ENCODE measurements at places on chromosomes 2 and 18.

- H3K27ac ChIP-seq: no peak overlapping the region
- peaks cover 6% of the 10 kb centered on the region for H3K36me3 ChIP-seq
- H3K27me3 ChIP-seq: no peaks in the 10 kb centered on the region
- H3K4me1 ChIP-seq: no peaks in the 10 kb centered on the region
Observed at GRCh38 chr2:39281391-39281790, 37.6 kb upstream of the CDKL4 start.

DNA sequence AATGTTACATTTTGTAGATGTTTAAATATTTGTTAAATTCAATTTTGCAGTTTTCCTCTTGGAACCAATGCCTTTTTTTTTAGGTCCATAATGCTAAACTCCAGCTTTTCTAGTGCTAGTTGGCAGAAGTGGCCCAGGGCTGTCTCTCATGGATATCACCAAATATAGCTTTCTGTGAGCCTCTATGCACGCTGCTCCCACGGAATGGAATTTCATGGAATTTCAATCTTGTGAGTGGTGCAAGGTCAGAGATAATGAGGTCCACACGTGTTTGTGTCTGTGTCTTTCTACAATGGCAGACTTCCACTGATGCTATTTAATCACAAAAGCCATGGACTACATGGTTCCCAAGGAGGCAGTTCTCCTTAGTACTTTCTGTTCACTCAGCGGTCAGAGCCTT lies 191.5 kb upstream of the PARD3B start:
- no peak overlapping the region for H3K4me3 ChIP-seq
- no peak for DNase-seq
- no peaks in the 10 kb centered on the region for H3K36me3 ChIP-seq

DNA sequence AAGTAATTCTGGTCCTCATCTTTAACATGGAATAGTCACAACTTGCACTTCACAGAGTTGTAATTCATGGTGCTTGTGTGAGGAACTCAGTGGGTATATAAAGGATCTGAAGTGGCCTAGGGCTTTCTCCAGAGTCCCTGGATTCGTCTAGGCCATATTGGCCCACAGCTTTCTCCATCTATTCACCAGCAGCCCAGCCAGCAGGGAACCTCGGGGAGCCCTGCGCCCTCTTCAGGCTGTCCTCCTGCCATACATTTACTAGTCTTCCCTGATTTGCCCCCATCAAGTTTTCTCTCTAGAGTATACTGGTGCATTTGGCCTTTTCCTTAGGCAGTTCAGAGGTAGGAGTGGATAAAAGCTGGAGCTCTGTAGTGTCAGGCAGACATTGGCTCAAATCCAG lies 278.3 kb downstream of the MYCN start:
- no peaks in the 10 kb centered on the region for H3K36me3 ChIP-seq
- H3K4me3 ChIP-seq: no peak overlapping the region
- no peak for DNase-seq
- no peaks in the 10 kb centered on the region for H3K27me3 ChIP-seq
- H3K4me1 ChIP-seq: no peaks in the 10 kb centered on the region

- H3K27me3 ChIP-seq: no peaks in the 10 kb centered on the region
- no peak for DNase-seq
- H3K4me1 ChIP-seq: no peaks in the 10 kb centered on the region
- H3K4me3 ChIP-seq: no peak overlapping the region
- H3K27ac ChIP-seq: no peak overlapping the region
Observed at GRCh38 chr2:229514273-229514895, 200.0 kb downstream of the DNER start.

DNA sequence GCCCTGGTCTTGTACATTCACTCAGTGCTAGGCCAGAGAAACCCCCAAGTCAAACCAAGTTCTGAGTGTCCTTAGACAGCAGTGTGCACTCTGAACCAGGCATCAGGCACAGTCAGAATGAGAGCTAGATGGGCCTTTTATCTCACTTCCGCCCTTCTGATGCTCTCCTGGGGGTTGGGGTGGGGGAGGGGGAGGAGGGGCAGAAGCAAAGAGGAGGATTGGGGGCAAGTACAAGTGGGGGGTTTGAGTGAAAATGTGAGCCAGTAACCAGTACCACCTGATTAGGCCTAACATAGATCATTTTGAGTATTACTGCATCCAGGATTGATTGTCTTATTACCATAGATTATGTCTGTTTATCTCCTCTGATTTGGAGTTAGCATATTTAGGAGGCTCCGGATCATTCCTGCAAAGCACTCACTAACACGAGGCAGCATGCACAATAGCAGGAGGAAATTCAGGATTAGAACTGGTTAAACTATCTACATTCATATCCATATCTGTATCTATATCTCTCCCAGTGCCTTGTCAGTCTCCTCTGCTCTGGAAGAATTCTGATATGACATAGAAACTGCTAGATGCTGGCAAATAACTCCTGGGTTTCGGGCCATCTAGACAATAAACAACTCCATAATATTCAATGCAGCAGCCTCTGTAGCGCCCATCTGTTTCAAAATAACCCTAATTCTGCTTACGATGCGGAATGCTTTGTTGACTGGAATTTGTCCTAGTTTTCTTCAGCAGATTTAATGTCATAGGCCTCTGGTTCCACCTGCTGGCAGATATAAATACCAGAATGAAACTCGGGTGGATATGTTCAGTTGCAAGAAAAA lies 149.1 kb downstream of the RHBDD1 start:
- H3K4me1 ChIP-seq: no peaks in the 10 kb centered on the region
- no peak overlapping the region for H3K4me3 ChIP-seq
- no peaks in the 10 kb centered on the region for H3K27me3 ChIP-seq
- peak; percentile 37 for DNase-seq

GRCh38 chr2:23273786-23274185 lies 111.2 kb upstream of the KLHL29 start:
- no peaks in the 10 kb centered on the region for H3K36me3 ChIP-seq
- no peak for DNase-seq
- no peak overlapping the region for H3K4me3 ChIP-seq
- H3K27ac ChIP-seq: no peak overlapping the region
- H3K4me1 ChIP-seq: no peaks in the 10 kb centered on the region
- no peaks in the 10 kb centered on the region for H3K27me3 ChIP-seq

DNA sequence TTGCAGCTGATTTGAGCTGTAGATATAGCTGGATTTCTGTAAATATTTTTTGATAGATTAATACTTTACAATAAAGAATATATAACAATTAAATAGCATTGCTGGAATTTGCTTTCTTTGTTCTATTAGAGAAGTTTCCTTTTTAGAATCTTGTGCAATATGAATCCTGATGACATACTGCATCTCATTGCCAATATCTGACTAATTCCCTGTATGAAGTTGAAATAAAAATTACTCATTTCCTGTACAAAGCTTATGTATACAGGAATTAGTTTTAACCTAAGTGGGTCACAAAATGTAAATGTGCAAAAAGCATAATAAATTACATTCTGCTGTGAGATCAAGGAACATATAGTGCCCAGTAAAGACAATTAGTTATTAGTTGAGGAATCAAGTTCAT lies 72.8 kb upstream of the TMEFF2 start:
- no peak overlapping the region for H3K27ac ChIP-seq
- no peak overlapping the region for H3K4me3 ChIP-seq
- H3K4me1 ChIP-seq: no peaks in the 10 kb centered on the region
- no peak for DNase-seq
- H3K36me3 ChIP-seq: no peaks in the 10 kb centered on the region

DNA sequence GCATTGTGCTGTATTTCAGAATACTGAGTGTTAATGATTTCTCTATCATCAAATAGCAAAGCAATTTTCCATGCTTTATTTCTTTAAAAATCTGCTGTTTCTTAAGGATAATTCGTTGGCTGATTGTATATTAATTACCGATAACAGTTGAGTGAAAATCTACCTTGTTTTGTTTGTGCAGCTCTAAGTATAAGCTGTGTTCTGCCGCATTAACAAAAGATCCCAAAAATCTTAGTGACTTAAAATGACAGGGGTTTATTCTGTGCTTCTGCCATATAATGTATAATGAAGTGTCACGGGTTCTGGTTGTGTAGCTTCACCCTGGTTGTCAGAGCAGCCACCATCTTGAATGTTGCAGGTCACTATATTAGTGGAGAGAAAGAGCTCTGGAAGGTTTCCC lies 196.1 kb downstream of the ACTR3 start:
- H3K4me1 ChIP-seq: no peaks in the 10 kb centered on the region
- no peak overlapping the region for H3K27ac ChIP-seq
- no peak overlapping the region for H3K4me3 ChIP-seq

GRCh38 chr18:62648045-62648678 lies 67.2 kb upstream of the PHLPP1 start:
- DNase-seq: no peak
- H3K36me3 ChIP-seq: no peaks in the 10 kb centered on the region
- H3K27me3 ChIP-seq: no peaks in the 10 kb centered on the region
- no peak overlapping the region for H3K27ac ChIP-seq
- no peak overlapping the region for H3K4me3 ChIP-seq

DNA sequence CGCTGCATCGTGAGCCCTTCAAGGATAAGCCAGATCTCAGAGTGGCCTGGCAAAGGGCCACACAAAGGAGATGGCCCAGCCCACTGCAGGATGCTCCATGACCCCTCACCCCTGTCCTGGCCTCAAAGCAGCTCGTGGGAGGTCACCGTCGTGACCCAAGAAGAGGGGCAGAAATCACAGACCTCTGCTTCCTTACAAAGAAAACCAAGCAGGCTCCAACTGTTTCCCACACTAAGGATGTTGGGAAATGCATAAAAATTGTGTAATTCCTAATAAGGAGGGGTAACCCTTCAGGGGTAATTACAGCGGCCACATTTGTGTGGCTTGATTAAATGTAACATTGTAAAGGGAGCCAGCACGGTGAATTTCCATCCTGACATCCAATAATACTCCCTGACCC lies 102.3 kb downstream of the BOD1L2 start:
- no peak for DNase-seq
- H3K4me1 ChIP-seq: no peaks in the 10 kb centered on the region
- H3K27me3 ChIP-seq: no peaks in the 10 kb centered on the region

DNA sequence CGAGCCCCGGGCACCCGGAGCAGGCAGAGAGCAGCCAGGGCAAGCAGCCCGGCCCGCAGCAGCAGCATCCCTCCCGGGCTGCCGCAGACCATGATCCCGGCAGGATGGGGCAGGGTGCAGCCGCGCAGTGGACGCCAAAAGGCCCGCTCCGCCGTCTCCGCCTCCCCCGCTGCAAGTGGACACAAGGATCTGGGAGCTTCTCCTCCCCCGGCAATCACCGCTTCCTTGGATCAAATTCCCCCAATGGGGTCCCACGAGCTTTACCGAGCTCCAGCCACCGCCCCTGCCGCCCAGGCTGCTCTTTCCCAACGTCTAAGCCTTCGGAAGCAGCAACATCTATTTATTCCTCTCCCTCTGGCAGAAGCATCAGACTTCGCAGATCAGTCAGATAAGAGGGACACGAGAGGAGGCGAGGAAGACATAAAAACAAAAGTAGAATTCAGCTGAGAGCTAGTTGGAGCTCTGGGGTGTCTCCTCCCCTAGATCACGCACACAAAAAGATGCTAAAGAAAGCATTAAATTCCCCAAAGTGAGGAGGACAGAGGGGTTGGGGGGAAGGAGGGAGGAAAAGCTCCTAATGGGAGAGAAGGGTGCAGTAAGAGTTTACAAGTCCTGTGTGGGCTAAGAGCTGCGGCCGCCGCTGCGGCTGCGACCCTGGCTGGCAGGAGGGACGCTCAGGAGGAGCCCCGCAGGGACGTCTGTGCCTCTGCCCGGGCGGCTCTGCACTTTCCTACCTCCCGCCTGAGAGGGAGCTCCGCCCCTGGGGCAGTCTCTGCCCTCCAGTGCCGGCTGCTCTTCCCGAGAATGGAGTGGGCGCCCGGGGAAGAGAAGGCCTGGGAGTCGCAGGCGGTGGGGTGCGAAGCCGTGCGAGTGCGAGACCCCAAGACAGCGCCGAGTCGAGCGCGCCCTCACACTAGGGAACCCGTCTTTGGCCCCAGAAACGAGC lies at the start of gene FRZB:
Gene FRZB, minus strand, starts transcription at position 177 of the 946 bp plus-strand sequence. Its CDS starts 85 bp downstream, at position 92.
- peak within 1 kb of the TSS; percentile 72 for H3K27ac ChIP-seq
- DNase-seq: peak; percentile 54
- peak within 1 kb of the TSS; percentile 39 for H3K4me3 ChIP-seq
- no peaks in the 10 kb centered on the region for H3K27me3 ChIP-seq

DNA sequence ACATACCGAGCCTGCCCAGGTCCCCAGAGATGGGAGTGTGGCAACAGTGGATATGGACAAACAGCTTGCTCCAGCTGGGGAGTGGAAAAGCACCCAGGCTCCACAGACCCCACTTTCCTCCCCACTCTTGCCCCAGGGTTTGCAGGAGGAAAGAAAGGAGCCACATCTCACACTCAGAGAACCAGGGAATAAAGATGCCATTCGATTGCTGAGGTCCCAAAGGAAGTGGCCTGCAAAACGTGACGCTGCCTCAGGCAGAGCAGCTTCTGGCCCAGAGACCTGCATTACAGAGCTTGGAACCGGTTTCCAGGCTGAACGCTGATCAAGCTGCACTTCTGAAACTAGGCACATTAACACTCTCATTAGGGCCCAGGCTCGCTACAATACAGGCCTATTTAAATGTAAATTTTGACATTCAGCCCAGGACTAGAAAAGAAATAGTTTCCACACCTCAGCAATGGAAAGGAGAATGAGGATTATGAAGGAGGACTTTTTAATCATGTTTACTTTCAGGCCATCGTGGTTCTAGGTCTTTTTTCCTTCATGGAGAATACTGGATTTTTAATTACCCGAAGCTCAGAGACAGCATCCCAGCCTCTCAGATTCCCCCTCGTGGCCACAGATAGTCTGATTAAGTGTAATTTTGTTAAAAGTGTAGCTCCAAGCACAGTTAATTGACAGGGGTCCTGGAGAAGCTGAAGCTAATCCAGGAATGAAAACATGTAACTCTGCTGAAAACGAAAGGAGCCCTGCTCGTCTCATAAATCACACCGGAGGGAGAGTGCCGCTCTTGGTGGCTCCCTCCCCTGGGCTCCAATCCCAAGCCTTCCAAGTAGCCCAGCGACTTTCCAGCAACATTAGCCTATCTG lies 221.3 kb upstream of the RAB6C start:
- no peaks in the 10 kb centered on the region for H3K27me3 ChIP-seq
- DNase-seq: no peak
- no peaks in the 10 kb centered on the region for H3K36me3 ChIP-seq
- no peaks in the 10 kb centered on the region for H3K4me1 ChIP-seq
- peak overlapping the region; percentile 36 for H3K4me3 ChIP-seq
- no peak overlapping the region for H3K27ac ChIP-seq

DNA sequence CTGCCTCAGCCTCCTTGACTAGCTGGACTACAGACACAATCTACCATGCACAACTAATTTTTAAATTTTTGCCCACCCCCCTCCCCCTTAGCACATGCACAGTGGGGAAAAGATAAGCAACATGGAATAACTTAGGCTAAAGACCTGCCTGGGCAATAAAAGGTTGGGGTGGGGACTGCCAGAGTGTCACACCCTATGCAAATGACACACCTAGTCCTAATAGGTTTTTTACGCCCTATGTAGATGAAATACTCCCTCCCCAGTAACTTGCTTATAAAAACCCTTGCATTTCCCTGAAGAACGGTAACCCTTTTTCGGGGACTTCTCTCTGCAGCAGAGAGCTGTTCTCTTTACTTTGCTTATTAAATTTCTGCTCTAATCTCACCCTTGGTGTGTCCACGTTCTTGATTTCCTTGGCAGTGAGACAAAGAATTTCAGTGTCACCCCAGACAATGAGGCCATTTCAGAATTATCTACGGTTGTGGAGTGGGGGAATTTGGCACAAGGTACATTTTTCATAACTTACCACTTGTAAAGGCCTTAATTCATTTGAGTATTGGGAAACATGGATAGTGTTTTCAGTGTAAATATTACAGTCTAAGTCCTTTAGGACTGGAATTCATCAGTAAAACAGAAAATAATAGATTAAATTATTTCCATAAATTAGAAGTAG lies 109.2 kb downstream of the NOL4 start:
- H3K4me1 ChIP-seq: no peaks in the 10 kb centered on the region
- H3K27me3 ChIP-seq: no peaks in the 10 kb centered on the region
- DNase-seq: no peak
- no peaks in the 10 kb centered on the region for H3K36me3 ChIP-seq
- H3K27ac ChIP-seq: no peak overlapping the region

- no peak overlapping the region for H3K4me3 ChIP-seq
- no peaks in the 10 kb centered on the region for H3K4me1 ChIP-seq
- no peak overlapping the region for H3K27ac ChIP-seq
- H3K36me3 ChIP-seq: no peaks in the 10 kb centered on the region
Observed at GRCh38 chr18:55491616-55492015, 96.4 kb downstream of the TCF4 start.
